Cortex of kidney (tissue), 1 donor: ENCODE measurements at places on chromosomes 16 and 17.

DNA sequence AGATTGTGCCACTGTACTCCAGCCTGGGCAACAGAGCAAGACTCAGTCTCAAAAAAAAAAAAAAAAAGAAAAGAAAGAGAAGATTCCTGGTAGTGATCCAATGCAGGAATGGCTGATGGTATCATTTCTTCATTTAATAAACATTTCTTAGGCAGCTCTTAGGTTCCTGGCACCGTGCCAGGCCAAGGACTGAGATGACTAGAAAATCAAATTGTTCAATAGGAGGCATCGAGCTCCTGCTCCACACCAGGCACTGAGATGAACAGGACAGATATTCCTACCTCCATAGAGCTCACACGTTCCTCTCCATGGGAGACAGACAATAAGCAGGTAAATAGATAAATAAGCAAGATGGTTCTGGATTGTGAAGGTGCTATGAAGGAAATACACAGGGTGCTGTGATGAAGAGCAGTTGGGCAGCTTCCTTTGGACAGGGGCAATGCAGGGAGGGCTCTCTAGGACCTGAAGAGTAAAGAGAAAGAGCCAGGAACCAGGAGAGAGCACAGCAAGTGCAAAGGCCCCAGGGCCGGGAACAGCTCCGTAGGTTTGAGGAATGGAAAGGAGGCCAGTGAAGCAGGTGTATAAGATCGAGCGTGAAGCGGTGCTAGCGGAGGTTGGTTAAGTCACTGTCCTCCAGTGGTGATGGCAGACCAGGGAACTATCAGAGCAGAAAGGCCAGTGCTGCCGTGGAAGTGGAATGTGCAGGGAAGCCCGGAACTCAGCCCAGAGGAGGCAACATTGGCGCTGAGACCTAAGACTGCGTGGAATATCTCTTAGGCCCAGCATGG lies 26.5 kb upstream of the CRHR1 start:
- DNase-seq: no peak

DNA sequence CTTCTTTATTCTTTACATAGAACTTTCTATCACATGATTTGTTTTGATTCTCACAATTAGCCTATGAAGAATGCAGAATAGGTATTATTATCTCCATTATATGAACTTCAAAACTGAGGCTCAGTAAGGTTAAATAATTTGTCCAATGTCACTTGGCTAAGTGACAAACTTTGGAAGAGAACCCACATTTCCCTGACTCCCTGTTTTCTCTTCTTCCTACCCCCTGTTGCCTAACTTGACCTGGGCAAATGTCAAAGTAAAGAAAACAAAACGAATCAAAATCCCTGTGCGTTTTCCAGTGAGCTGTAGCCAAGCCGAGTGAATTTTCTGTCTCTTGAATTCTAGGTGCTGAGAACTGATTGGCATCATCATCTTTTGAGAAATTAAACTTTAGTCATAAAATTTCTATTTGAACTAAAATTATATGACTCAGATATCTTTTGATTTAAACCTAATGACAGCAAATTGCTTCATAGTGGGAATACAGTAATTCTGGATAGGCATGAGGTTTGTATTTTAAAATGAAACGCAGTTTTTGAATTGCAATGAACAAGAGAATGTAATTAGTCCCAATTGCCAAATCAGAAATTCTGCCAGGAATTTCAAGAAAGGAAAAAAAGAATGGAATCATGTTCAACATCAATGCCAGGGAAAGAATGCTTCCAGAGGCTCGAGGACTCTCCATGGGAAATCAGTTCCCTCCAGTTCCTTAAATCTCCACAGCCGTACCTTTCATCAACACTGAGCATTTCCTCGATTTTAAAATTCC lies 4.6 kb upstream of the NACA2 start:
- DNase-seq: no peak

- DNase-seq: no peak
These were observed 118.3 kb upstream of the FAM20A start for GRCh38 chr17:68719431-68719830.

DNA sequence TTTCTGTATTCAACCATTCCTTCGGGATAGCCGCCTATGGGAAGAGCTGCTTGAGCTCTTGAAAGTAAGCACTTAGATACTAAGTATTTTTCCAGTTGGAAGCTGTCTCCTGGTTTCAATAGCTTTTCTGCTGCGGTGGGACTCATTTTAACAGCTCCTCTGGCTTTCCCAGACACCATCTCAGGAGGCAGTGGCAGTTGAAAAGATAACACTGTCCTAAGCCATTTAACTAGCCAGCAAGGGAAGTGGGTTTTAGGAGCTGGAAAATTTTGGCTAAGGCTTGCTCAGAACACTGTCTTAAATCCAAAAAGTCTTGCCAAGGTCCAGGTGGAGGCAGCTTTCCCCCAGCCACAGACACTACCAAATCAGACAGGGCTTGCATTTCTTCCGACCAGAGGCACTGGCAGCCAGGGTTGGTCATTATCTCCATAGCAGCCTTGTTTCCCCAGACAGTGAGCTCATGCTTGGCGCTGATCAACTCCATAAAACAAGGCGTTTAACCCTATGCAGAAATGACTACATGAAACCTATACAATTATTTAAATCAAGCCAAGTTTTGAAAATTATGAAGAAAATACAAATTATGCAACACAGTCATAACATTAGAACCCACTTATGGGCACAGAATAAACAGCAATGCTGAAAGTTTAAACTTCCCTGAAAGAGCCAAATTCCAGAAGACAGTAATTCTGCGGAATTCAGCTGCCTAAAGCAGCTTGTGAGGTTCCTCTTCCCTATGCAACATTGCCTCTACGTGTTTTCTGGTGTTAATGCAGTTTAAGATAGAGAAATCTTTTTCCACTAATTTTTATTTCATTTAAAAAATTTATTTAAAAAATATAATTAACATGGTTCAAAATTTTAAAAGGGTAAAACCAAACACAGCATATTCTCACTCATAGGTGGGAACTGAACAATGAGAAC lies 25.0 kb downstream of the GABARAPL2 start:
- DNase-seq: no peak
